ENCODE measurements at places on chromosomes 7 and 10.

- no peak for DNase-seq
Observed at GRCh38 chr10:102802920-102803534, 34.2 kb downstream of the CYP17A1 start.

GRCh38 chr10:114393482-114393881 is 10.8 kb downstream of the AFAP1L2 start:
- no peak for DNase-seq

DNA sequence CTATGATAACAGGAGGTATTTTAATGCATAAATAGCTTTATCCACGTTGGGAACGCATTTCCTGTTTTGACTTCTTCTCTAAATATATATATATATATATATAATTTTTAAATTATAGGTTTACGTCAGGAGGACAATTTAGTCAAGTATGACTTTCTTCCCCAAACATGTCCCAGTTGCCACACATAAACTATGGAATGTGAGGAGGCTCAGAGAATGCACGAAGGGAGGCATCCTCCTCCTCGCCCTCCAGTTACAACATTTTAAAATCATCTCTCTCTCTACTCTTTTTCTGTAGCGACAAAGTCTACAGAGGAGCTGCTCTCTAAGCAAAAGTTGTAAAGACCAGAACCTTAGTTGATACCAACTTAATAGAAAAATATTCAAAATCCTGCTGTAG is 106.9 kb upstream of the LYZL1 start:
- DNase-seq: no peak

DNA sequence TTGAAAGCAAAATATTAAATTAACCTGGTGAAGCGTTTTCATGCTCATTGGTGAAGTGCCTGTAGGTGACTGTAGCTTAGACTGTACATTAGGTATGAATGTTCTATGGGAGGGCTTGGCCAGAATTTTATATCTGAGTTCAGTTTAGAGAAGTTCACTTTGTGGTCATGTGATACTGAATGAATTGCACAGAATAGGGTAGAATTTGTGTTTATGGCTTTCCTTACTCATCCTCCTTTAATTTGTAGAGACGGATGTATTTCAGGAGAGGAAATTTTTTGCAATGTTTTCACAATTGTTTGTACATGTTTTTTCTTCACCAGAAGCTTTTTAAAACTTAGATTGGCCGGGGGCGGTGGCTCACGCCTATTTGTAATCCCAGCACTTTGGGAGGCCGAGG is 32.3 kb downstream of the REEP3 start:
- no peak for DNase-seq

DNA sequence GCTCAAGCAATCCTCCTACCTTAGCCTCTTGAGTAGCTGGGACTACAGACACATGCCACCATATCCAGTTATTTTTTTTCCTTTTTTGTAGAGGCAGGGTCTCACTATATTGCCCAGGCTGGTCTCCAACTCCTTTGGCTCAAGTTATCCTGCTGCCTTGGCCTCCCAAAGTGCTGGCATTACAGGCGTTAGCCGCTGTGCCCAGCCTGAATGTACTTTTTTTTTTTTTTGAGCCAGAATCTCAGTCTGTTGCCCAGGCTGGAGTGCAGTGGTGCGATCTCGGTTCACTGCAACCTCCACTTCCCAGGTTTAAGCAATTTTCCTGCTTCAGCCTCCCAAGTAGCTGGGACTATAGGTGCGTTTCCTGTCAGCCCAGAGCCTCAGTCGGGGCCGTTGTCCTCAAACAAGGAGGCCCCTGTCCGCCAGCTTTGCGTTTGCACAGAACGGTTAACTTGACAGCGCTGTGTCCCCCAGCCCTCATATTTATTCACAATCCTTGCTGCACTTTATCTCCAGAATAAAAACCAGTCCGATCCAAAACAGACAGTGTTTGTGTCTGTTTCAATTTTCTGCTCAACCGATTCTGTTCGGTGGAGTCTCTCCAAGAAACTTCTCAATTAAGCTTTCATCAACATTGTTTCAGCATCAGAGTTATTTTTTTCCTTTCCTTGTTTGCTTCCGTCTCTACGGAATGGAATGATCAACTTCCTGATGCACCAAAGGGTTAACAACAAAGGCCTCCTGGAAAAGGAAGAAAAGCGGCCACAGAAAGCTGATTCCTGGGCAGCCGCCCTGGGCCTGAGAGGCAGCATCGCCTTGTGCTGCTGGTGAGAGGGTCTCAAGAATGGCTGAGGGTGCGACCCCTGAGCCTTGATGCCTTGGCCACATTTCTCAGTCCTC is 64.5 kb downstream of the PDIA4 start:
- DNase-seq: peak; percentile 47

DNA sequence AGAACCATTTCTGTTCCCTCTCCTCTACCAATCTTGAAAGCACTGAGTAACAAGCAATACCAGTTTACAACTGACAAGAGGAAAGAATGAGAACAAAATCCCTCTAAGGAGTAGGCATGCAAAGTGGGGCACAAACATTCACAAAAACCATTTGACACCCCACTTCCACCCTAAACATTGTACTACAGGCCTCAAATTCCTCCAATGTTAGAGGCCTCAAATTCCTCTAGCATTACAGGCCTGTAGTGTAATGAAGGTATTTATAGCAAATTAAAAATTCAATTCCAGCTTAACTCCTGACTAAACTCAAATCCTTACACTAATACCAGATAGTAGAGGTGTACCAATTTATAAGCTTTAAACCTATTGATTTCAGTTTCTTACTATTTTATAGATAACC is 85.4 kb downstream of the SIRT1 start:
- no peak for DNase-seq

DNA sequence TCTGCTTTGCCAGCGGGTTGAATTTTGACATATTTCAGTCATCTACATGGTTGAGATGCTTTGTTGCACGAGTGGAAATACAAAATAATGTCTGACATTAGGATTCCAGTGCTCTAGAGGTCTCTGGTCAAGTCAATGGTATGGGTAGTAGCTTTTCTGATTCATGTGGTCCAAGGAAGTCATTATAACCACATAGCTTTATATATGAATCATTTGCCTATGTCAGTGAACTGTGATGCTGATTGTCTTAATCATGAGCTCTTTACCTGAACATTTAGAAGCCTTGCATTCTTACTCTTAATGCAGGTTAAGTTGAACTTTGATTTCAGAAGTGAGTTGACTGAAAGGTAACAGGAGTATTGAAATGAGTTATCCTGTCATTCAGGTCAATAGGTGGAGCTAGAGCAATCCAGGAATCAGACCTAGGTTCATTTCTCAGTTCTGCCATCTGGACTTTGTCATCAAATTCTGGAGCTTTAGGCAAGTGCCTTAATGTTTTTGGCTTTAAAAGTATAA is 3.3 kb downstream of the MAPK8 start:
- no peak for DNase-seq

GRCh38 chr7:2838873-2839578 is 5.1 kb downstream of the GNA12 start:
- no peak for DNase-seq

DNA sequence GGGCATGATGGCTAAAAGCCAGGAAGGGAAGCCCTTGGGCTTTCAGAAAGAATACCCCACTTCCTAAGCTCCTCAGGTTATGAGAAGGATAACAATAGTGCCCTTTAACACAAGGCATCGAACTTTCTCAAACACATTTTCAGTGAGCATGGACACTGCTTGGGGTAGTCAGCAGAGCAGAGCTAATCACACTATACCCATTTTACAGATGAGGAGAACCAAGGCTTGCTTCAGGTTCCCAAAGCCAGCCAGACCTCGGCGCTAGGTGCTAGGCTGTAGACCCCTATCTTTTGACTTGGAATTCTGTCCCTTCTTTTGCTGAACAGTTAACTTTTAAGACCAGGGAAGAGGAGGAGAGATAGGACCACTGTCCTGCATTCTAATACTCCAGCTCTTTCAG is 1.8 kb downstream of the NEURL1 start:
- DNase-seq: no peak
